ENCODE measurements at places on chromosomes 7 and 10.

GRCh38 chr10:132372516-132373095, 24.4 kb upstream of the PWWP2B start:
- no peak for DNase-seq

DNA sequence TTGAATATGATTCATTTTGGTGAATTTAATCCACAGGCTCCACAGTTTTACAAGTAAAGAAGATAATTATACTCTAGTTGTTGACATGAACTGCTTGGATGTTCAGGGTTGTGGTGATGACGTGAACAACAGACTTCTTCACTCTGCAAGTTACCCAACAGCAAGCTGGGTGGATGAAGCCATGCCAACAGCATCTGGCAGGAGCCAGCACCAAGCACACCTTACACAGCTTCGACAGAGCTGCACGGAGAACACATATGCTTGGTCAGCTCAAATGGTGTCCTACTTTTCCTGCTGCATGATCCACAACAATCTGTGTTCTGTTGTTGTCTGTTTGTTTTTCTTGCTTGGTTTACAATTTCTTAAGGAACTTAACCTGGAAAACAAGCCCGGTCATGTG, 9.8 kb downstream of the NOD1 start:
- no peak for DNase-seq

- no peak for DNase-seq
Observed at GRCh38 chr7:111162692-111163091, 71.8 kb downstream of the LRRN3 start.

DNA sequence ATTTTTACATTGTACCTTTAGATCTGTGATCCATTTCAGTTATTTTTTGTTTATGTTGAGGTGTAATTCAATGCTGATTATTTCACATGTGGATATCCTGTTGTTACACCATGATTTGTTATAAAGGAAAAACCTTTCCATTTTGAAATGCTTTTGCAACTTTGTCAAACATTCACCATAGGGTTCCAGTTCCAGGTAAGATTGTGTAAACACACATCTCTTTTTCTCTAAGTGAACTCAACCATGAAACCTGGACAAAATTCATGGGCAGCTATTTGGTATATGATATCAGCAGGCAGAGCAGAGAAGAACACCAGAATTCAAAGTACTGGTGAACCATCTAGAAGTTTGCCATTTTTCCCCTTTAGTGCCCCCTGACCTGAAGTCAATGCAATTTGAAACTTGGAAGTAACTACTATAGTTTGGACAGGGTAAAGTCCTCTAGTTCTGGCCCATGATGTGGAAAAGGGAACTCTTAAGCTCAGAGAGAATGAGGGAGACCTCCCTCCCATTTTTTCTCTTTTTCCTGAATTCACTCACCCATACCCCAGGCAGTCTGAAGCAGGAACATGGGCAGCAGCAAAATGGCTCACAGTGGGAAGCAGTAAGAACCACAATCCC, 446.1 kb downstream of the ATRNL1 start:
- DNase-seq, result no peak

DNA sequence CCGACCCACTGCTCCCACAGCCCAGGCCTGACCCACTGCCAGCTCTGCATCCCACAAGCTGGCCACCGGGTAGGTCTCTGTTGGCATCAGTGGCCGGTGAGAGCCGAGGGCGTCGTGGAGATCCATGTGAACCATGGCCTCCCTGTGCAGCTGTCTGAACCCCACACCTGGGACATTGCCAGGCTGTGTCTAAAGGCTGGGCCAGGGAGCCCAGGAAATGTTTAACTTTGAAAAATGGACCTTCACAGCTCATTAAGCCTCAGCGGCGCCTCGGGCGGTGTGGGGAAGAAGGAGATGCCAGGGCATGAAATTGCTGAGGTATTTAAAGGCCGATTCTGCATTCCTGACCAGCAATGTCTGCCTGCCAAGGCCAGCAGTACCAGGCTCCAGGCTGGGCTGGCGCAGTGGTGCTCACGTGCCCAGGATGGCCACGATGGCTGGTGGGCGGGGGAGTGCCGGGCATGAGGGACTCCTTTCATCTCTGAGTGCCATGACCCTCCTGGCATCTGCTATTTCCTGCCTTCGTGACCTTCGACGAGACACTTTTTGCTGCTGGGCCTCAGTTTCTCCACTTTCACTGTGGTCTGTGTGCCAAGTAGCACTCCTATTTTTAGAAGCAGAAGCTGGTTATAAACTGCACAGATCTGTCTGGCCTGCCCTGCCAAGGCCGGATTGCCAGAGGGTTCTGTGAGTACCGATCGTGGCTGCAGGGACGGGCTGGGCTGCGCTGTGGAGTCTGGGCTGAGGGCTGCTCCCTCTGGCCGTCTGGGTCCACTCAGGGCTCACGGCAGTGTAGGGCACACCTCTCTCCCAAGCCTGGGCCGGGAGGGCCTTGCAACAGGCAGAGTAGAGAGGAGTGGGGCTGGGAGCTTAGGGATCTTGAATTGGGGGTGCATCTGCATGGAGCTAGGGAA, 21.8 kb downstream of the ELFN1 start:
- no peak for DNase-seq

GRCh38 chr10:123262456-123262855, 108.3 kb downstream of the BUB3 start:
- no peak for DNase-seq

GRCh38 chr7:137539111-137539715, 195.7 kb upstream of the PTN start:
- DNase-seq, result no peak

- no peak for DNase-seq
Observed at GRCh38 chr7:42877862-42878261, 34.0 kb downstream of the C7orf25 start.

DNA sequence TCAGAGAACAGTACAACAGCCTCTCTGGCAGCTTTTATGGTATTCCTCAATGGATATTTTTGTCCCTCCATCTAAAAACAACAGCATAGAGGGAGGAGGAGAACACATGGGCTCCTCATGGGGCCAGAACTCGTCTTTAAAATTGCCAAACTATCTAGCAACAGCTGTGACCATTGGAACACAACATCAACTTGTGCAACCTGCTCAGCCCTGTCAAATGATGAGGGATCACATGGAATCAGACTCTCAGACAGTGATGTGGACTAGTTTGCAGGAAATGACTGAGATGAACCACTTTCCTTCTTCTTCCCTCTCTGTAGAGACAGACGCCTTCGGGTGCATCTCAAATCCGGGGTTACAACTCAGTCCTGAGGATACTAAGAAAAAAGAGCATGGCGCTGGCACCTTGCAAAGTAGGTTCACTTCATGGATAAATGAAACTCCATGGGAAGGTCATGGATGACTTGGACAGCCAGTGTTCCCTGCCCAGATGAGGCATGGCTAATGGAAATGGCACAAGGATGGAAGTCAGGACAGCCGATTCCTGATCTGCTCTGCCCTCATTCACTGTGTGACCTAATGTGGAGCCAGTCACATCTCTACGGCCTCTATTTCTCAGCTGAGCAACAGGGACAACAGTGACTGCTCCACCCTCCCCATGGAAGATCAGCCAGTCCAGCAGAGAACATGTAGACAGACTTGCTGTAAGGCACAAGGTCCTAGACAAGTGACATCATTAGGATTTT, 24.6 kb upstream of the DGKI start:
- no peak for DNase-seq

GRCh38 chr7:29343399-29343798, 148.8 kb downstream of the CHN2 start:
- DNase-seq, result no peak

GRCh38 chr10:44854693-44855350, 56.3 kb upstream of the TMEM72 start:
- no peak for DNase-seq

DNA sequence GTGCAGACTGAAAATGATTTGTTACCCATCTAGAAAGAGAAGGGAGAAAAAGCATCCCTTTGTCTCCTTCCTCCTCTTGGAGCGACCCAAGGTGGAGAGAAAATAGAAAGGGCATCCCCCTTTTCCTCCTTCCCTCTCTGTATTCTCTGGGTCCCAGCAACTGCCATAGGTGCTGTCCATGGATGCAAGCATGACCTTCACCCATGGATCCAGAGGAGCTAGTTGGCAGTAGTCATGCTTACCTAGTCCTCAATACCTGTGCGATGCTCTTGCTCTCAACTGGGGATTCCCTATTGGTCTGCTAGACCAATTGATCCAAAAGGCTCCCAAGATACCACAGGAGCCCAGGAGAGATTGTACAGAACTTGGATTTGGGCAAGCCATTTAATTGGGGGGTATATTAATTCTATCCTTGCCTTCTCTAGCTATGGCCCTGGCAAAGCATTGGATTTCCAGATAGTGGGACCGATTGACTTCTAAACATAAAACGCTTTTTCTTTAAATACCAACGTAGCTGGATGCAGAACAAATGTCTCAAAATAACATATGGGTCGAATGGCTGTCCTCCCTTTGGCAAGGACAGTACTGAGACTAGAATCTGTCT, 547.8 kb upstream of the IGFBP3 start:
- DNase-seq, result no peak

DNA sequence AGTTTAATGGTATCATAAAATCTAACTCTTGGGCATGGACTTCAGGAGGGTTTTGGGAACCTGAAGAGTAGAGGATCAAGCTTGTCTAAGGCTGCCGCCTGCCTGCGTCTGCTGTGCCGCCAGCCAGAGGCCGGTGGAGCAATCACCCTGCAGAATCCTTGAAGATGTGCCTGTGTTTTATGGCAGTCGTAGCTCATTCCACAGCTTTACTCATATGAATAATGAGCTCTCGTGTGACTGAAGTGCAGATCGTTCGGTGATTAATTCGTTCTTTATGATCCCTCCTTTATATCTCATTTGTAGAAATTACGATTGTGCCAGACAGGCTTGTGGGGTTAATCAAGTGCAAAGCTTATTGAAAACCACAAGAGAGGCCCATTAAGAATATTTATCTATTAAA, 100.8 kb downstream of the ACTR3B start:
- DNase-seq, result no peak

- DNase-seq, result no peak
Observed at GRCh38 chr7:400901-401485, 111.0 kb downstream of the FOXL3 start.

- DNase-seq, result no peak
Observed at GRCh38 chr7:28168393-28169158, 12.0 kb downstream of the JAZF1 start.

DNA sequence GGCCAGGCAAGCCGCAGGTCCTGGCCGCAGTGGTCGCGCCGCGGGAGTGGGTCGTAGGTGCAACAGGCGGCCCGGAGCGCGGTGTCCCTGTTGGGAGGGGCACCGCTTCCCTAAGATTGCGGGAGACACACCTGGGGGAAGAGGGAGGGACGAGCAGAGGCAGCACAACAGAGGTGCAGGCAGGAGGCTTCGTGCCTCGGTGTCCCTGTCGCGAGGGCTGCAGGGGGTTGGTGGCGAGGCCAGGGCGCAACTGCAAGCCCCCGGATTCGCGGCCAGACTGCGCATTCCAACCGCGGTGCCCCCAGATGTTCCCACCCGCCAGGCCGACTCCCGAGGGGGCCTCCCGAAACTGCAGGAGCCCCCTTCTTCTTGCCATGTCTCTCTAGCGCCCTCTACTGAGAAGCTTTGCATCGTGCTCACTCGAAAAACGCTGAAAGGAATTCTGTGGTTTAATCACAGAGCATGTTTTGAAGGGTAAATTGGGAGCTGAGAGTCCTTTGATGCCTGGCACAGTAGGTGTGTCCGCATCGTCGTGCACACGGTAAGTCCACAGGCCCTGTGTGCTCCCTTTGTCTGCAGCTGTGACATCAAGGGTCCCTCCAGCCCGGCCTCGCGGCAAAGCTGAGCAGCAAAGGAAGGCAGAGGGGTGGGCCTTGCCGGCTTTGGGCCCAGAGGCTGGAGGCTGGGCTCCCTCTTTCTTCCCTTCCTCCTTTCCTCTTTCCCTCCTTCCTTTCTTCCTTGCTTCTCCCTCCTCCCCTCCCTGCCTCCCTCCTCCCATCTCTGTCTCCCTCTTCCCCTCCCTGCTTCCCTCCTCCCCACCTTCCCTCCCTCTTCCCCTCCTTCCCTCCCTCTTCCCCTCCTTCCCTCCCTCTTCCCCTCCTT, 6.2 kb upstream of the MBL2 start:
- no peak for DNase-seq

DNA sequence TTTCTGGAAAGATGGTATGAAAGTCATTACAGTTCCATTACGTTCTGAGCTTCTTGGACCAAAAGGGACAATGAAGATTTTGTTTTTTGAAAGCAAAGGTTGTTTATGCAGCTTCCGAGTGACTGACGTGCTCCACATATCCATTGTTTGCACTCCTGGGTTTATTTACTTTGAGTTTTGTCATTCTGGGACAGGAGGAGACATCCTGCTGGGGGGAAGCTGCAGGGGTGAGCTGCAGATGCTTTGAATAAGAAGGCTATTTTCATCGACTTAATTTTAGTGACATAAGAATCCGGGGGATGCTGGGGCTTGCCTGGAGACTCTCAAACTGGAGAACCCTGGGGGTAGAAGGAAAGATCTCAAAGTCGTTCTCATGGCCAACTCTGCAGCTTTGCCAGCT, 12.7 kb upstream of the SFMBT2 start:
- DNase-seq, result no peak

- DNase-seq, result peak; percentile 74
Observed at GRCh38 chr10:62853710-62854109, 37.5 kb upstream of the EGR2 start.

DNA sequence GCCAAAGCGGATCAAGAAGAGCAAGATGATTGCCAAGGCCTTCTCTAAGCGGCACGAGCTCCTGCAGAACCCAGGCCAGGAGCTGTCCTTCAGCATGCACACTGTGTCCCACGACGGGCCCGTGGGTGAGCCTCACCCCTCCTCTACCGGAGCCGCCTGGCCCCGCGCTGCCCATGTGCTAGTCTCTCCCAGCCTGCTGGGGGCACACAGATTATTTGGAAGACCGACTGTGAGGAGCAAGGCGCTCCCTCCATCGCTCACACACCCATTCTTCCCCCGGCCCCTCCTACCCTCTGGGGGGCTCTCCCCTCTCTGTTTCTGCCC, 13.9 kb upstream of the AHCYL2 start:
- no peak for DNase-seq

DNA sequence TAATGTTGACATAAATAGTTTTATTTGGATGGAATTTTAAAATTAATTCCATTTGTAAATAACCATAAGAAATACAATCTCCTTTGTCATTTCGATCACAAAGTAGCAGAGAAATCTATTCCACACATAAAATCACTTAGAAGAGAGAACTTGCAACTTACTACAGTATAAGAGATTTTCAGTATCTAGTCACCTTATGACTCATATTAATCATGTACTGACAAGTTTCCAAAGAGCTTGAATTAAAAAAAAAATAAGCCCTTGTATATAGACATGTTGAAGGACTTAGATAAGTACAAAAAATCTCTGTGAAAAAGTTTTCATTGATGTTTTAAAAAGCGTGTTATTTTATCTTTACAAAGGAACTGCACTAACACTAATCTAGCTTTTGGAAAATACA, 207.1 kb upstream of the ETV1 start:
- DNase-seq, result no peak

DNA sequence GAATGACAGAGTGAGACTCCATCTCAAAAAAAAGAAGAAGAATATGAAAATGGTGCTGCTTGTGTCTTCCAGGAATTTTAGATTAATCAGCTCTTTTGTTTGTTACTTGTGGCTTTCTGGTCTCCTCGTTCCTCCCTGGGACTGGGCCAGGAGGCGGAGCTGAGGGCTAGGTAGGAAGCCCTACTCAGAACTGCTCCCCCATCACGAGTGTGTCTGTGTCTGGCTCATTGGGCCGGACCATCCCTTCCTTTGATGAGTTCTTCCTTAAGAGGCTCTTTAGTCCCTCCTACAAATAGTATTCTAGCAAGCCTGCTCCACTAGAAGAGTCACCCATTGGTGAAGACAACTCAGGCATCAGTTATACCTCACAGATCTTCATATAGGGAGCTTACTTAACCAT, 56.8 kb upstream of the YAE1 start:
- DNase-seq, result no peak
